Sigmoid colon (tissue), 7 donors: ENCODE measurements at places on chromosomes 3 and 15. TPM values are rescaled to one million over a fixed set of nuclear protein-coding genes. Genes with fewer than 3 reads are reported as not detected.

GRCh38 chr15:77620297-77620696 is 12.4 kb downstream of the LINGO1 start:
- no peaks in the 10 kb centered on the region for H3K27me3 ChIP-seq
- no peaks in the 10 kb centered on the region for H3K36me3 ChIP-seq
- H3K4me1 ChIP-seq: no peaks in the 10 kb centered on the region

GRCh38 chr15:53389271-53390037 is 370.0 kb downstream of the WDR72 start:
- no peak overlapping the region for H3K27ac ChIP-seq
- no peaks in the 10 kb centered on the region for H3K36me3 ChIP-seq
- no peaks in the 10 kb centered on the region for H3K4me1 ChIP-seq
- H3K27me3 ChIP-seq: no peaks in the 10 kb centered on the region
- no peak overlapping the region for H3K4me3 ChIP-seq

DNA sequence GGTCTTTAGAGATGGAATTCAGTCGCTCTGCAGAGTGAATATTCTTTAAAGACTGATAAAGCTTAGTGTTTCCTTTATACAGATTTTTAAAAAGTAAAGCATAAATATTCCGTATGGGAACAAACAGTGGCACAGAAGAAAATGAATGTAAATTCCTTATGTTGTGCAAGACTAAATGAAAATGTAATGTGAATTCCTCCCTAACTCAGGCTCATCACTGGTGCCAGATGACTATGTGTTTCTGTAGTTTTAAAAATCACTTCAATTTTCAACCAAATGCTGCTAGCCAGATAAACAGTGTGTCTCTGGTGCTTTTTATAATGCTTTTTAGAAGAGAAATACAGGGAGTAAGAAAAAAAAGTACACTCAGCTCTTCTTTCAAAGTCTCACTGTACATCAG is 154.8 kb upstream of the SNTN start:
- H3K27me3 ChIP-seq: no peaks in the 10 kb centered on the region
- no peaks in the 10 kb centered on the region for H3K36me3 ChIP-seq
- no peak overlapping the region for H3K27ac ChIP-seq
- H3K4me1 ChIP-seq: no peaks in the 10 kb centered on the region
- no peak overlapping the region for H3K4me3 ChIP-seq

- H3K27me3 ChIP-seq: peaks cover 4% of the 10 kb centered on the region
- no peak overlapping the region for H3K4me3 ChIP-seq
- H3K36me3 ChIP-seq: no peaks in the 10 kb centered on the region
- H3K4me1 ChIP-seq: no peaks in the 10 kb centered on the region
- no peak overlapping the region for H3K27ac ChIP-seq
These were observed 10.3 kb downstream of the CACNA2D2 start for GRCh38 chr3:50493086-50493485.

DNA sequence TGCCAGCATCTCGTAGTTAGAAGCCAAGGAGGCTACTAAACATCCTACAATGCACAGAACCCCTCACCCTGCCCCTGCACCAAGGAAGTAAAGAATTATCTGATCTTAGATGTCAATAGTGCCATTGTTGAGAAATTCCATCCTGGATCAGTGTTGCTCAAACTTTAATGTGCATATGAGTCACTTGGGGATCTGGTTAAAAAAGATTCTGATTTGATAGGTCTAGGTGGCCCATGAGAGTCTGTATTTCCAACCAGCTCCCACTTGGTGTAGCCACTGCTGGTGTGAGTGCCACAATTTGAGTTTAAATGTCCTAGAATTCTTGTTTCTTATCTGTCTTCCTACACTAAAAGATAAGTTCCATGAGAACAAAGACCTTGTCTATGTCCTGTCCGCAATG is 43.7 kb downstream of the TMEM45A start:
- H3K4me1 ChIP-seq: no peaks in the 10 kb centered on the region
- no peak overlapping the region for H3K4me3 ChIP-seq
- no peaks in the 10 kb centered on the region for H3K36me3 ChIP-seq
- no peaks in the 10 kb centered on the region for H3K27me3 ChIP-seq
- DNase-seq: no peak

The CA12 gene
- 2.1 TPM for total RNA-seq
